ENCODE measurements at places on chromosomes 12 and 14.
A peak's percentile ranks its signal among the peaks of the same experiment; 100 is the strongest.

GRCh38 chr12:1591034-1591433 lies 3.3 kb downstream of the FBXL14 start:
- DNase-seq = peak; percentile 56

- DNase-seq = no peak
Measured at GRCh38 chr12:110782094-110782493, 39.4 kb upstream of the PPP1CC start.

DNA sequence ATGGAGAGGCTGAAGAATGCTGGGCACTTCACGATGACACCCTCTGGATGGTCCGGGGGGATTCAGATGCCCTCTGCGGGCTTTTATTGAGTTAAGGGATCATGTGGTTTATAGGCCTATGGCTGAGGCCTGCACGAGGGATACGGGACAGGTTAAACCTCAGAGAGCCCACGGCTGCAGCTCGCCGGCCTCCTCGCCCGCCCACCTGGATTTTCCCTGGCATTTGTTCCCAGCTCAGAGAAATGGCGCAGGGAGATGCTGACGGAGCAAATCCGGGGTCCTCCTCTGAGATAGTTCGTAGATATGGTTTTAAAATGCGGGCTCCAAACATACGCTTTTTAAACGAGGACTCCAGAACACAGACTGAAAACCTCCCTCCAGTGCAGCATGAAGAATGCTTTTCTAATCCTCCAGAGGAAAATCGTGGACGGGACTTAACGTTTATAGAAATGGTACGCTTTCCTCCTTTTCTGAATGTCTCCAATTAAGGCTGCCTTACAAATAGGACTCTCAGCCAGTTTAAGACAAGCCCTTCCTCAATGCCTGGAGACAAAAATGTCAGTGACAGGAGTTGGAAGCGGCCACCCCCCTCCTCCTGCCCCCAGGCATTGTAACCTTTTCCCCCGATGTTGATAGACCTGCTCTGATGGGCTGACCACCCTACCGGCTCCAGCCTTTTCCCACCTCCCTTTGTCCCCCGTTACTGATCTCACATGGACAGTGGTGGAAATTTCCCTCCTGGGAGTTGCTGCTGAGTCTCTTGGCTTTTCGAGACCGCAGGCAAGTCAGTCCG lies 16.6 kb downstream of the CCND2 start:
- no peak for DNase-seq

DNA sequence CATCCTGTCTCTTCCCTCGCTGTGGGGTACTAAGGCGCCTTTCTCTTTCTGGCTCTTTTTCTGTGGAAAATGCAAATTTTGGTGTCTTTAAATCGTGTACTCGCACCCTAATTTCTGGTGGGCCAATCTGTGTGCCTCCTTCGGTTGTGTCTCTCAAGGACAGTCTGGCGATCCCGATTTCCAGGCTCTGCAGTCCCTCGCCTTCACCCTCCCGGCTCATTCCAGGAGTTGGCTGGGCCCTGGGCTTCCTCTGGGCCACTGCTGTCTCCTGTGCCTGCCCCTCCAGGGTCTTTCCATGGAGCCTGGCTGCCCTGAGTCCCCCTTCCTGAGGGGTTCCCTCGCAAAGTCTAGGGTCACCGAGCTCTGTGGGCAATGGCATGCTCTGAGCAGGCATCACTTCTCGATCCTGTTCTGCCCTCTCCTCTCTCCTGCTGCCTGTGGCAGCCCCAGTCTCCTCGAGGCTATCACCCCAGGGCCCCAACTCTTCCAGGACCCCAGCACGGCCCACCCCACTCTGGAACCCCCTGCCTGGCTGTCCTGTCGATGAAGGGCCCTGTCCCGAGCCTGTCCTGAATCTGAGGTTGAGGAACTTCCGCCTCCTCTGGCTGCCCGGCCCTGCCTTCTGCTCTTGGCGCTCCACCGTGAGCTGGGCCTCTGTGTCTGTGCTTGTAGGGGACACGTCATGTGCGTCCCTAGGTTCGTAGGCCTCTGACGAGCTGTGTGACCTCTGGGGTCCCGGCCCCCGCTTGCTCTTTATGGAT lies 24.1 kb downstream of the AHNAK2 start:
- no peak for DNase-seq

GRCh38 chr12:78392918-78393317 lies 471.7 kb upstream of the SYT1 start:
- no peak for DNase-seq

- no peak for DNase-seq
Measured at GRCh38 chr12:117343296-117343695, 18.1 kb downstream of the NOS1 start.

DNA sequence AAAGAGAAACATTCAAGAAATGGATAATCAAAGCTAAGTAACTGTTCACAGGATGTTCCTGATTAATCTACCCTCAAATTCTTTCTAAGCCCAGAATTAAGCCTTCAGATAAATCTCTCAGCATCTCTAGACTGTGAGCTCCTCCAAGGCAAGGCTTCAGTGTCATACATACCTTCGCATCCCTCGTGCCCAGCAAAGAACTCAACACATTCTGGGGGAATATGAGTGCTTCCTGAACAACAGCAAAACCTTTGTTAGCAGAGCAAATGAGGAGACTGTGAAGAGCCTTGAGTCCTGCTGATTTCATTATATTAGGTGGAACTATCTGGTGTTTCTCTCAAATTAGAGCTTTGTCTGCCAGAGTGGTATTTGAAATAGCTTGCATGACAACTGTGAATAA lies 401.8 kb upstream of the TMPO start:
- no peak for DNase-seq

GRCh38 chr14:23559926-23560520 lies 4.0 kb downstream of the THTPA start:
- DNase-seq = no peak

DNA sequence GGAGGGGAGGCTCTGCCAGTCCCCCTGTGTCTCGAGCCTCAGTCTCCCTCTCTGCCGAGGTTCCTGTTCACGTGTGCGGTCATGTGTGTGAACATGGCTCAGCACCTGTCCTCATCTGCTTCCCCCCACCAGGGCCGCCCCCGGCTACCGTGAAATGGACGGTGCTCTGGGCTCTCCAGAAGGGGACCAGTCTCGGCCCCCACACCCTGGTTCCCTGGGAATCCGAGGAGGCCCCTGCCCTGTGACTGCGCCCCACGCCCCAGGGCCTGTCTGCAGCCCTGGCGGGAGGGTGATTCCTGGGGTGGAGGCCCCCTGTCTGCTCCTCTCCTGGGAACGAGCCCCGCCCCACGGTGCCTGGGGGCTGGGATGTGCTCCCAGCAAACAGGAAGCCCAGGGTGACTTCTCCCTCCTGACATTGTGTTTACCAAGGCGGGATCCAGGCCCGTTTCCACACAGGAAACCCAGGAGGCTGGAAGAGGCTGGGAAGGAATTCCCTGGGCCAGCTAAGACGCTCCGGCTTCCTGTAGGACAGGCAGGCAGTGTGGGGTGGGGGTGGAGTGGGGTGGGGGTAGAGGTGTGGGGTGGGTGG lies 46.6 kb downstream of the KIF26A start:
- no peak for DNase-seq

DNA sequence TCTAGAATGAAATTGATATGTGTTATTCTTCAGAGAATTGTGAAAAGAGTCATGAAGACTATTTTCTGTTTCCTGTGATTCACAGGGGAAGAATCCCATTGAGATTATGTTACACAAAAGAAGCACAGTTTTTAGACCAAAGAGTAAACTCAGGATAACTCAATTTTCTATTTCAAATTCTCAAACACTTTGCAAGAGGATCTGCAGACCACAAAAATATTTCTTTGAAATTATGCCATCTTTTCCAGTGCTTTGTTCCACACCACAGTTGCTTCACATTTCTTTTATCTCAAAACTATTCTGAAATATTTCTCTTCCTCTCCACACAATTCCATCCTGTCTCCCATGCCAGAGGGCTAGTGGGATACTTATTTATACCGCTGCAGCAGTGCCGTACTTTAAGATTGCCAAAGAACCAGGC lies 188.9 kb upstream of the FOXG1 start:
- no peak for DNase-seq

DNA sequence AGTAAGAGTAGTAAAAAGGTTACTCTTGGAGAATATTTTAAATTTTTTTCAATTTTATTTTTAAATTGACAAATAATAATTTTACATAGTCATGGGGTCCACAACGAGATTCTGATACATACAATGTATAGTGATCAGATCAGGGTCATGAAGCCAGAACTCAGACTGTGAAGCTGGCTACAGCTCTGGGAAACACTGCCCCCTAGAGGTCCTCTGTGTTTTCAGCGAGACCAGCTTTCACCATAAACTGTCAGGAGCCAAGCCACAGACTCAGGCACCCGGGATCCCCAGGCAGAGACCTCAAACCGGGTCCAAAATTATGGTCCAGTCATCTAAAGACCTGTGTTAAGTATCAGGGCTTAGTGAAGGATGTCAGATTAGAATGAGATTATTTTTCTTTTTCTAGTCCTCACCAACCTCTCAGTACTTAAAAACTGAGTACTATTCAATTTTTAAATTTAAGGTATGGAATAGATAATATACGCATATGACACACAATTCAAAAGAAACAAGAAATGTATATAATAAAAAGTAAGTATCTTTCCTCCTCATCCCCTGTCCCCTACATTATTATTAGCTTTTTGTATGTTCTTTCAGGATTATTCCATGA lies 397.1 kb downstream of the MDGA2 start:
- DNase-seq = no peak

- DNase-seq = no peak
Measured at GRCh38 chr14:64938972-64939816, 3.4 kb downstream of the GPX2 start.

DNA sequence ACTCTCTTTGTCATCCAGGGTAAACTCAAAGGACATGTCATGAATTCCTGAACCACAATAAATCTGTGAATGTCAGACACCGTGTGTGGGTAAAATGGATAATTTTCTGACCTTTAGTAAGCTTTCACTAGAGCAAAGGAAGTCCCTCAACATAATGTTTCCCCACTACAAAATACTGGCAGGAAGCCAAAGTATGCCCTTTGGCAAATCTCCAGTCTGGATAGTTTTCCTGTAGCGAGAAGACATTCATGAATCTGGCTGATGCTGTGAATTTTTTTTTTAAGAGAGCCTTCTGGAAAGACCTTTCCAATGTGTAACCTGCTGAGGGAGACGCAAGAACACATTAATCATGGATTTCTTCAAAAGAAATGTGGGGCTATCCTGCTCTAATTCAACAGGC lies 389.6 kb upstream of the DDHD1 start:
- DNase-seq = no peak

GRCh38 chr14:76929927-76930326 lies 98.6 kb downstream of the IRF2BPL start:
- peak; percentile 78 for DNase-seq

GRCh38 chr12:34291001-34291400 lies 268.7 kb downstream of the ALG10 start:
- no peak for DNase-seq

Measured in CD4-positive, alpha-beta memory T cell (primary cell).